Urothelium cell line (cell line): ENCODE measurements at places on chromosomes 3 and 15.

DNA sequence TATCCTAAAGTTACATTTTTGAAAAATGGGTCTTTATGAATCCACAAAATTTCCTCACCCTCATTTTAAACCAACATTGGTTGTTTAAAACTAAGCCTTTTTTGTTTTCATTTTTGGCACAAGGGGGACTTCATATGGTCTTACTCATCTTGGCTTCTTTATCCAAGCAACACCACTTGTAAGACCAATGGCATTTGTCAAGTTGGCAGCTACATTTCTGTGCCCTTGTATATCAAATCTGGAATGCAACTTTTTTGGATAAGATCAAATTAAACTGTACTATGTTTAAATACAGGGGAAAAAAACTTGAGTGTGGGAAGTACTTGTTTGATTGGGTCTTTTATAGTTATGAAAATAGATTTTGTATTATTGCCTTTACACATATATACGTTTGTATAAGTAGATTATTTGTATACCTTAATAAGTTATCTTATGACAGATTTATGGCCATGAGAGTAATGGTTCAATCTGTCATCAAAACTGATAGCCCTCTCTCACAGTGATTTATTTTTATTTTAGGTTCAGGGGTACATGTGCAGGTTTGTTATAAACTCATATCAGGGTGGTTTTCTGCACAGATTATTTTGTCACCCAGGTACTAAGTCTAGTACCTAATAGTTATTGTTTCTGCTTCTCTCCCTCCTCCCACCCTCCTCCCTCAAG lies 43.4 kb downstream of the GPR160 start:
- no peak for DNase-seq

GRCh38 chr3:134252766-134253165 lies 2.1 kb upstream of the RYK start:
- DNase-seq: no peak

- no peak for DNase-seq
These were observed 311.7 kb downstream of the VPS13C start for GRCh38 chr15:61748529-61748928.

GRCh38 chr3:134486577-134487041 lies 752 bp downstream of the CEP63 start:
- no peak for DNase-seq

DNA sequence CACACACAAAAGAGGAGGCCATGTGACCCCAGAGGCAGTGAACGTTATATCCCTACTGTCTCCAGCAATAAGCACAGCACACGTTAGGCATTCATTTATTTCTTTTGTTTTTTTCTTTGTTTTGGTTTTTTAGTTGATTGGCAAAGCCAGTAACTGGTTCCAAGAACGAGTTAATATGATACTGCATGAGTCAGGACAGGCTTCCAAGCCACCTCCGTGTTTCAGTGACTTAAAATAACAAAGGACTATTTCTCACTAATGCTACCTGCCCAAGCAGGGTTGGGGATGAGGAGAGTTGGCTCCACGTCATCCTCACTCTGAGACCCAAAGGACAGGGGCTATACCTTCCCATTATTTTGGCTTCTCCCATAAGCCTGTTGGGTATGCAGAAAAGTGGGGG lies 130.5 kb downstream of the ST8SIA2 start:
- DNase-seq: no peak

DNA sequence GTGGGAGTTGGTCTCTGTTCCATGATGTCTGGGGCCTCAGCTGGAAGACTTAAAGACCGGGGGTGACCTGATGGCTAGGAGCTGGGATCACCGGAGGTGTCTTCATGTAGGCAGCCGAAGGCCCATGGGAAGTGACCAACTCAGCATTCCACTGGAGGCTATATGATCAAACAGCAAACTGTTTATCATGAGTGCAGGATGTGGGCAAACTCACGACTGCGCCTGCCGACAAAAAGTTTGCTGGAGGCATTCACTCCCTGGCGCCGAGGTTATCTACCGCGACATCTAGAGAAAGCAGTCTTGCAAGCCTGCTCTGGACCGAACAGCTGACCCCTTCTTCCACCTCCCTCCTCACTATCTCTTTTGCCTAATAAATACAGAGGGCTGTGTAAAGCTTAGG lies 62.7 kb upstream of the NR2C2 start:
- no peak for DNase-seq

DNA sequence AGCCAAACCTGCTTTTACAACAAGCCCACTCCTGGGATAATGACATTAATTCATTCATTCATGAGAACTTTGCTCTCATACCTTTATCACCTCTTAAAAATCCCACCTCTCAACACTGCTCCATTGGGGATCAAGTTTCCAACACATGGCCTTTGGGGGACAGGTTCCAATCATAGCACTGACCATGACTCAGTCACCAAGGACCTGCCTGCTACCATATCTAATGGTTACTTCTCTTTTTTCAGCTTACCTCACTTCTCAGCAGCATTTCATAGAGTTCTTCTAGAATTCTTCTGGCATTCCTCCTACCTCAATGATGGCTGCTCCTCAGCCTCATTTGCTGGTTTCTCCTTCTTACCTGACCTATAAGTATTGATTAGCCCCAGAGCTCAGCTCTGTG lies 36.9 kb upstream of the RYK start:
- DNase-seq: no peak

- DNase-seq: no peak
These were observed 71.8 kb upstream of the GCNT3 start for GRCh38 chr15:59539799-59540198.

DNA sequence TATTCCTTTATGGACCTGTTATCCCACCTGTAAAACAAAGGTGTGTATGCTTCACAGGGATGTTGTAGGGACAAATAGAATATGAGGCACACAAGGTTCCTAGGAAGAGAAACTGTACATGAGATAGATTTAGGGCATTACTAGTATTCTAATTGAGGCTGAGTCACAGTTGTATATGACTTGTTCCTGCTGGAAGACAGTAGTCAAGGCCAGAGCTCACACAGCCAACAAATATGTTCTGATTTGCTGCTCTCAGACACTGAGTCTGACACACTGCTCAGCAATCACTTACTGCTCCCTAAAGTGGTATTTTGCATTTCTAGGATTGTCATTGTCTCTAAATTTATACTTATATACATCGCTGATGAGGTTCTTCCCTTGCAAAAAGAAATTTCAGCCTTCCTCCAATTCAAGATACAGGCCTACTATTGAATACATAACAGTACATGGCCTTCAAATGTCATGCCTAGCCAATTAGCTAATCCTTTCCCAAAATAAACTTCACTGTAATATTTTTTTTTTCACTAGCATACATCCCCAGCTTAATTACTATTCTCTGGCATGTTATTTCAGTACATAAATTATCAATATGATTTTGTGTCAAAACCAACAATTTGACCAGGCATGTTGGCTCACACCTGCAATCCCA lies 69.8 kb downstream of the TIGIT start:
- DNase-seq: no peak

GRCh38 chr15:59229015-59229414 lies 22.4 kb downstream of the LDHAL6B start:
- DNase-seq: no peak

DNA sequence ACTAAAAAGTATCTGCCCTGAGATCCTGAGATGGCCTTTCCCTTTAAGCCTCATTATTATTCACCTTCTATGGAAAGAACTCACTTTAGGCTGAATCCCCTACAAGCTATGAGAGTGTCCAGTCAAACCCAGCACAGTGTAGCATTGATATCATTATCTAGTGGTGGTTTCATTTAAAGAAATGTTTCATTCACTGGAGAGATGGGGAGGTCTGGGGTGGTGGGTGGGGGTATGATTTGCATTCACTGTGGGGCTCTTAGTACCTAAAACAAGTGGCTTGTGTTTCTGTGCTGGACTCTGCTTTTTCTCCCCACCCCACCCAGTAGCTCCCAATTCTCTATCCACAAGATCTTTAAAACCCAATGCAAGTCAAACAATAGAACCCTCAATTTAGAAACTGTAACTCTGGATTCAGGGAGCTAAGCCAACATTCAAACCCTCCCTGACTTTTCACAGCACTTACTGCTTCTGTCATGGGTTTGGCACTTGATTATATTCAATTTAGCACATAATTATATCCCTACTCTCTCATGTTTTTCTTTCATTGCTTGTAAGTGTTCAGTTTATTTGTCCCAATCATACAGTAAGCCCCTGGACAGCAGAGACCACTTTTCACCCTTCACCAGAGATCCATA lies 310.5 kb upstream of the THBS1 start:
- no peak for DNase-seq

- DNase-seq: no peak
These were observed 38.4 kb downstream of the MAP2K1 start for GRCh38 chr15:66424963-66425612.

DNA sequence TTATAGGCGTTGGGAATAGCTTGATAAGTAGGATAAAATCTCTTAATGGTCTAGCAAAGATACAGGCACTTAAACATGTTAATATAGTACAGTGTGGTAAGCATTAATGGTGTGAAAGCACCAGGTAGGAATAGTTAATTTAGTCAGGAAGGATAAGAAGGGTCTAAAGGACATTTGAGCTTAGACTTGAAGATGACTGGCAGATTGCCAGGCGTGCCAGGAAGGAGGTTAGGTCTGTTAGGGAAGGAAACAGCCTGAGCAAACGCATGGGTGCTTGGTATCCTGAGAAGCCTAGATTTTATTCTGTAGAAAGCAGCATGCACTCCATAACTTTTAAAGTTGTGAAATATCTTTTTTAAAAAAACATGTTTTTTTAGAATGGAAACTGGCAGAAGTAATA lies 17.7 kb downstream of the SEC62 start:
- no peak for DNase-seq

DNA sequence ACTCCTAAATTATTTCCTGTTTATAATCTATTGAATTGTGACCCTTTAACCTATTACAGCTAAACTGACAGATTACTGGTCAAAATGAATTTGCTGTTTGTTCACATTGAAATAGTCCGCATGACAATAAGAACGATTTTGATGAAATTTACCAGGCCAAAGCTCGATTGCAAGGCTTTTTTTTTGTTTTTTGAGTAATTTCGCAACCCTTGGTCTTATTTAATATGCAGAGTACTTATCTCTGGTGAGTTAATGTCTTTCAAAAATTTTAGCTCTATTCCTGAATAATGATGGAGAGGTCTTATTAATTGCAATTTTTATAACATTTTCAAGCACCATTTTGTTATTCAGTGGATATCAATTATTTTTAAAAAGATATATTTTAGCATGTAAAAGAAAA lies 362.4 kb downstream of the OTOL1 start:
- no peak for DNase-seq

DNA sequence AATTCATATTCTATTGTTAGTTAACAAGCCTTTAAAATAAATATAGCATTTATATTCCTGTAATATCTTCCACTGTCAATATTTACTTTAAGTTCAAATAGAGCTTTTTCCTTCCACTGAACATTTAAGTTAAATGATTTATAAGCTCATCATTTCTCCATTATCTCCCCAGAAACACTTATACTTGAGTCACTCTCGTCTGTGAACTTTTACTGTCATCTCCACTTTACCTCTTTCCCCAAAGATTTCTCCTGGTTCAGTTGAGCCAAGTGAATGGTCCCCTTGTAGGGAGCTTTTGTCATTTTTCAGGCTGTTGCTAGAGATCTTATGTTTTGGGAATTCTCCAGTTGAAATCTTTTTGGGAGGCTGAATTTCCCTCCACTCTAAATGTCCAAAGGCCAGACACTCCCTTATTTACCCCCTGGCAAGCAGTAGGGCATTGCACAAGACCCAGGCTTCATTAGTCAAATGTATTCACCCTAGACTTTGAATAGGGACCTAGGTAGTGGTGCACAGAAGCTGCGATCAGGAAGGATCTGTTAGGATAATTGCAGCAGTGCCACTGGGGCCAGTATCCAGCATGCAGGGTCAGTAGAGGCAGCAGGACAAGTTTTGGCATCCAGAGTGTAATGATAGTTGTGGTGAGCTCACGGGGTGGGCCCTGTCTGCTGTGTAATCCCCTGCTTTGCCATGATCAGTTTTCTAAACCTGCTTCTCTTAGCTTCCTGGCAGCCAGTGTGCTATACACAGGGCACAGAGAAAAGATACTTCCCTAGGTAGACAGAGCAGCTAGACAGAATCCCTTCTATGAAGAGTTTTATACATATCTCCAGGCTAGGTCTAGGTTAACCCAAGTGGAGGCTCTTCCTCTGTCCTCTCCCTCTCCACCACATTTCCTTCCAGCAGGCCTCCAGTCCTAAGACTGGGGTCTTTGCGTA lies 356.5 kb upstream of the SLCO3A1 start:
- no peak for DNase-seq

- DNase-seq: no peak
These were observed 40.6 kb upstream of the KCNH8 start for GRCh38 chr3:19107719-19108118.

GRCh38 chr3:4816306-4816705 lies 162.9 kb upstream of the BHLHE40 start:
- no peak for DNase-seq

- no peak for DNase-seq
These were observed 27.2 kb upstream of the MEX3B start for GRCh38 chr15:82072926-82073537.

DNA sequence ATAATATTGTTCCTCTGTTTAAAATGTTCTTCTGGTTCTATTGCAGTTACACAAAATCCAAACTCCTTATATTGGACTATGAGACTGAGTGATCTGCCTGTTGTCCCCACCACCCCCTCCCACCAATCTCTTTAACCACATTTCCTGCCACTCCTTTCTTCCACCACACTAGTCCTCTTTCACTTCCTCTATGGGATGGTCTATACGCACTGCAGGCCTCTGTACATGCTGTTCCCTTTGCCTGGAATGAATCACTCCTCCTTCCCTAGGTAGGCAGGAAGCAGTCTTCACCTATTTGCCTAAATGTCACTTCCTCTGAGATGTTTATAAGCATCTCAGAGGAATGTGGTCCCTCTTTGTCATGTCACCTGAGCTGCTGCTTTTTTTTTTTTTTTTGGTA lies 4.0 kb downstream of the MAP2K1 start:
- no peak for DNase-seq

DNA sequence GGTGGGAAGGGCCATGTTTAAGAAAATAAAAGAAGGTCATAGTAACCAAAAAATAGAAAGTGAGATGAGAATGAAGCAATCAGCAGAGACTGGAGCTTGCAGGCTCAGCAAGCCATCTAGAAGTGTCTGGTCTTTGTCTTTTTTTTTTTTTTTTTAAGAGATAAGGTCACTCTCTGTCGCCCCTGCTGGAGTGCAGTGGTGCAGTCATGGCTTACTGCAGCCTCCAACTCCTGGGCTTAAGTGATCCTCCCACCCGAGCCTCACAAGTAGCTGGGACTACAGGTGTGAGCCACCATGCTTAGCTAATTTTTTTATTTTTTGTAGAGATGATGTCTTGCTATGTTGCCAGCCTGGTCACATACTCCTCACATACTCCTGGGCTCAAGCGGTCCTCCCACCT lies 36.2 kb downstream of the GXYLT2 start:
- no peak for DNase-seq

GRCh38 chr15:71658827-71659729 lies 151.3 kb upstream of the NR2E3 start:
- no peak for DNase-seq

- peak; percentile 4 for DNase-seq
These were observed 72.2 kb downstream of the KLF13 start for GRCh38 chr15:31398677-31399301.

GRCh38 chr3:66406831-66407610 lies 93.8 kb downstream of the LRIG1 start:
- DNase-seq: no peak
